ENCODE measurements at places on chromosomes 6 and 20. TPM values are rescaled to one million over a fixed set of nuclear protein-coding genes. Genes with fewer than 3 reads are reported as not detected.

DNA sequence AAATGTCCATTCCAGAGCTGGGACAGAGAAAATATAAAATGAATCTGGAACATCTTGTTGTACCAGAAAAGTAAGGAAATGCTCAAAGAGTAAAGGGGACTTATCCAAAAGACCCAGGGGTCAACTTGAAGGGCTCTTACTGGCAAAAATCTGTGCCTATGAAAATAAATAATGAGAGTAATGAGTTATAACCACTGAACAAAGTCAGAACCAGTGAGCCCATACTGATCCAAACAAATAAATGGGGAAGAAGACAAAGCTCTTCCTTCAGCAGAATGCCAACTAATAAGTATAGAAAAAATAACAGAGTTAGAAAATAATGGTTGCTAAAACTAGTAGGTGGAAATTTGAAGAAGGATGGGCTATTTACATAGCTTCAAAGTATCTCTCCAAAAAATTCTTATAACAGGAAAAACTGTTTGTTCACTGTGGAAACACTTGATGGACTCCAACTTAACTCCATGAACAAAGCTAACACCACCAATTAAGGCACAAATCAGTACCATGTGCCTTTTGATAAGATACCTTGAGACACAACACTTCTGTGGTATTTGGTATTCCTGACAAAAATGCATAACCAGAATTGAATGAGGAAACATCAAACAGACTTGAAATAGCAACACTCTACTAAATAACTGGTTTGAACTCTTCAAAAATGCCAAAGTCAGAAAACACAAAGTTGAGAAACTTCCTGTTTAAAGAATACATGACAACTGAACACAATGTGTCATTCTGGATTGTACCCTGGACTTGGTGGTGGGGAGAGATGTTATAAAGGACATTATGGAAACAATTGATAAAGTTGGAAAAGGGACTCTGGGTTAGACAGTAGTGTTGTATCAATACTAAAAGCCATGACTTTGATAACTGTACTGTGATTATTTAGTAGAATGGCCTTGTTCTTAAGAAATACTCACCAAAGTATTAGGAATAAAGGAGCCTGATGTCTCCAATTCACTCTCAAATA is 197.5 kb downstream of the ISM1 start:
- no peak overlapping the region for H3K4me3 ChIP-seq
- H3K4me1 ChIP-seq: peaks cover 25% of the 10 kb centered on the region
- DNase-seq: no peak
- H3K36me3 ChIP-seq: no peaks in the 10 kb centered on the region

The NOX3 gene
- not detected for total RNA-seq

DNA sequence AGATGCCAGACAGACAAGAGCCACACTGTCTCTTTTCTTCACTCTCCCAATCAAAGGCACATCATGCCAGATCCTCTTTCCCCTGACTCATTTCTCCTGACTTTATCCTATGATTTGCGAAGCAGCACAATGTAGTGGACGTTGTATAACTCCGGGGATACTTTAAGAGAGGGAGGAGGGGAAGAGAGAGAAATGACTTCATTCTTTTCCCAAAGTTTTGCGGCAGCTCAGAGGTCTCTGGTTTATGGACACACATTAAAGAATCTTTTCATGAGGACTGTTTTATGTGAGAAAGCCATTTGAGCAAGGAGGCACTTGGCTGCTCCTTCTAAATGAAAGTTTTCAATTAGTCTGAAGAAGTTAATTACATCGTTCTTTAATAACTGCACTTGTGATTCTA is 75.1 kb upstream of the MC3R start:
- H3K27me3 ChIP-seq: peaks cover 5% of the 10 kb centered on the region
- H3K36me3 ChIP-seq: peaks cover 26% of the 10 kb centered on the region

The MUCL3 gene
- total RNA-seq: not detected

DNA sequence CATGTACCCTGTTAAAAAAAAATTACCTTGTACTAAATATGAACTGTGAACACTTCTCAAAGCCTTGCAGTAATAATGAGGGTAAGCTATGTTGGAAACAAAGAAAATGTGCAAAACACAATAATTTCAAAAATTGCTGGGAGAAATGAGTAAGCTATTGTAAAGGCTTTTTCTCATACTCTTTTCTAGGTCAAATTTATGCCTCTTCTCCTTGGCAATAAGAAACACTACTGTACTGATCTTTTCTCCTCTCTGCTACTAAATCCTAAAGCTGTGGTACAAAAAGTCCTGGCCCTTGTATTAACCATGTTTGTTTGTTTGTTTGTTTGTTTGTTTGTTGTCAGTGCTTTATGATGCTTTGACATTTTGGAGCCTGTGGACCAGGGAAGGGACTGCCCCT is 17.5 kb upstream of the HUS1B start:
- peak overlapping the region; percentile 75 for H3K27ac ChIP-seq
- peaks cover 6% of the 10 kb centered on the region for H3K27me3 ChIP-seq
- peaks cover 10% of the 10 kb centered on the region for H3K4me1 ChIP-seq
- no peak overlapping the region for H3K4me3 ChIP-seq
- peaks cover 14% of the 10 kb centered on the region for H3K36me3 ChIP-seq
- no peak for DNase-seq

- no peak for DNase-seq
- H3K36me3 ChIP-seq: no peaks in the 10 kb centered on the region
- H3K27me3 ChIP-seq: no peaks in the 10 kb centered on the region
- no peak overlapping the region for H3K4me3 ChIP-seq
- H3K27ac ChIP-seq: no peak overlapping the region
Observed at GRCh38 chr6:128474481-128474880, 45.9 kb downstream of the PTPRK start.

The HCK gene
- 0.54 TPM for total RNA-seq

DNA sequence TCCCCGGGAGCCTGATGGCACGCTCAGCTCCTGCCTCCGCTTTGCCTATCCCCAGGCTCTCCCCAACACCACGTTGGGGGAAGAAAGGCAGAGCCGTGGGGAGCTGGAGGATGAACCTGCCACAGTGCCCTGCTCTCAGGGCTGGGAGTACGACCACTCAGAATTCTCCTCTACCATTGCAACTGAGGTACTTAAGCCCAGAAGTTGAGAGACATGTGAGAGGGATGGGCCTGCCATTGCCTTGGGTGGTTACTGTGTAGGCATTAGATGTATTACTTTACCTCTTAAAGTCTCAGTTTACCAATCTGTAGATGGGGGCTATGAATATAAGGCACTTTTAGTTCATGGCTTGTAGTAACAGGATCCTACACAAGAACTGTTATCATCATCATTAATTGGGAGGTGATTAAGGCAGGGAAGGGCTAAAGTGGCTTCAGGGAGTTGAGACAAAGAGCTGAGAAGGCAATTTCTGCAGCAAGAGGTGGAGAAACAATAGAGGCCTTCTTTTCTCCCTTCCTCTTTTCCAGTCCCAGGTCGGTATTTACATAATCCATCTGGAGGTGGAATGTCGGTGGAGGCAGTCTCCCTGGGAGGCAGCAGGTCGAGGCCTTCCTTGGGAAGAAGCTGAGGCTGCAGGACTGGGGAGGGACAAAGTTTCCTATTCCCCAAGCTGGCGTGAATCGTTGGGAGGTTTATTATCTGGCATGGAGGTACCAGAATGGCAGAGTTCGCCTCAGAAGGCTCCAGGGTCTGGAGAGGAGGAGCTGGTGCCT is 691 bp downstream of the SLC22A7 start:
- no peaks in the 10 kb centered on the region for H3K4me1 ChIP-seq
- no peaks in the 10 kb centered on the region for H3K36me3 ChIP-seq
- H3K27ac ChIP-seq: no peak overlapping the region
- H3K4me3 ChIP-seq: peak overlapping the region; percentile 29
- DNase-seq: no peak

DNA sequence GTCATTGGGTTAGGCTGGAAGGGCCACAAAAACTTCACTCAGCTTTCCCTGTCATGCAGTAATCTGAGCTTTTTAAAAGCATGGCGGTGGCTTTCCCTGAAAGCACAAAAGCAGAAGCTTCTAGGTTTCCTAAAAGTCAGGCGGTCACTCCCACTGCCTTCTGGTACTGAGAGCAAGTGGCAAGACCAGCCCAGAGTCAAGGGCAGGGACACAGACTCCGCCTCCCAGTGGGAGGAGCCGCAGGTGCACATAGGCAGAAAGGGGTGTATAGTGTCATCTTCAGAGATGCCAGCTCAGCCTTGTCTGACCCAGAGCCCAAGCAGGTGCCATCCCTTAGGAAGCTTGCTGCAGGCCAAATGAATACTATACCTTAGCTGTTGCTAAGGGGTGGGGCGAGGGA is 18.0 kb upstream of the PACSIN1 start:
- no peaks in the 10 kb centered on the region for H3K36me3 ChIP-seq
- H3K27ac ChIP-seq: no peak overlapping the region
- no peaks in the 10 kb centered on the region for H3K4me1 ChIP-seq
- no peak overlapping the region for H3K4me3 ChIP-seq
- no peak for DNase-seq

The CLDN20 gene
- 0.23 TPM for total RNA-seq

The RBBP8NL gene
- total RNA-seq: 0.10 TPM

GRCh38 chr20:49751397-49751736 is 37.7 kb upstream of the B4GALT5 start:
- no peak overlapping the region for H3K27ac ChIP-seq
- no peak for DNase-seq
- no peaks in the 10 kb centered on the region for H3K36me3 ChIP-seq
- peaks cover 6% of the 10 kb centered on the region for H3K27me3 ChIP-seq

GRCh38 chr6:123925350-123925749 is 121.7 kb downstream of the NKAIN2 start:
- H3K4me3 ChIP-seq: no peak overlapping the region
- no peak for DNase-seq
- H3K4me1 ChIP-seq: no peaks in the 10 kb centered on the region
- H3K27me3 ChIP-seq: no peaks in the 10 kb centered on the region

Measured in endothelial cell (in vitro differentiated cells).